Activated naive CD8-positive, alpha-beta T cell treated with anti-CD3 and anti-CD28 coated beads for 36 hours (primary cell): ENCODE measurements at places on chromosomes 3 and 15.

DNA sequence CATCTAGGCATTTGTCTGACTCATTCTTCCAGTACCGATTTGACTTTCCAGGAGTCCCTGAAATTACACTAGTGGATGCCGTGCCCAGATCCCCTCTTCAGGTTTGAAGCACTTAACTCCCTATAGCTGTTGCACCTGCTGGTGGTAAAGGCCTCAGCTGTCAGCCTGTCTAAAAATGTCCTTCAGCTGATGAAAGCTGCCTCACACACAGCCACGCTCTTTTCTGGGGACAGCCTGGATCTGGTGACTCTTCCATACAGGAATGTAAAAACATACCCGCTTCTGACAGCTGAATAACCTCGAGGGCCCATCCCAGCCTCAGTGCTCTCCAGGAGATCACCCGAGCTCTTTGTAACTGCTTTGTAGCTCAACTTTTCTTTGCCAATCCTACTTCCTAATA is 534.1 kb upstream of the GRM7 start:
- no peak for DNase-seq

DNA sequence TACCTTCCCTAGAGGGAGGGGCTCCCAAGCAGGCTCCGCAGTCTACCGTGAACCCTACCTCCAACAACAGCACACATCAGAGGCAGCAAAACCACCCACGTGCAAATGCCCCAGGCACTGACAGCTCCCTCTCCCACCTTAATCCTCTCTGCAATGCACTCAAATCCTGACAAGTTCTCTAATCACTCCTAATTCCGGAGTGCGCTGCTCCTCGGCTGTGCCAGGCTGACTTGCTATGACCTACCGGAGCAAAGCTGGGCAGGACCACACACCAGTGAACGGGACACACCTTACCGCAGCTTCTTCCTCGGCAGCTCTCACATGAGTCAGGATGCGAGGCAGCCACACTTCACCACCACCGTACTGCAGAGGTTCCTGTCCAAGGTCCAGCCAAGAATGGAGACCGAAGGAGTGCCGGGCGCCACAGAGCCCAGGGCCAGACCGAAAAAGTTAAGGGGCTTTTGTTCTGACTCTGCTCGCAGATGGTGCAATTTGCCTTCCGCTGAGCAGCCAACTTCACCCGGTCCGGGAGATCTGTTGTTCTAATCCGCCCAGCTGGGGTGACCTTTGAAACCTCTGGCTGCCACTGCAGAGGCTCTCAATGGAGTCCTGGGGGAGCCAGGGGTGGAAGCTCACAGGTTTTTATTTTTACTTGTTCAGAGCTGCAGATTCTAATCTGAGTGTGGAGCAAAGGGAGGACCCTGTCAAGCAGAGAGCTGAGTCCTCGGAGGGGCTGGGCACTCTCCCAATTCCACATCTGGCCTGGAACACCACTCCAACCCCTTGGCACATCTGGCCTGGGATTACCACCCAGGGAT is 84.4 kb downstream of the MYLK start:
- no peak for DNase-seq

DNA sequence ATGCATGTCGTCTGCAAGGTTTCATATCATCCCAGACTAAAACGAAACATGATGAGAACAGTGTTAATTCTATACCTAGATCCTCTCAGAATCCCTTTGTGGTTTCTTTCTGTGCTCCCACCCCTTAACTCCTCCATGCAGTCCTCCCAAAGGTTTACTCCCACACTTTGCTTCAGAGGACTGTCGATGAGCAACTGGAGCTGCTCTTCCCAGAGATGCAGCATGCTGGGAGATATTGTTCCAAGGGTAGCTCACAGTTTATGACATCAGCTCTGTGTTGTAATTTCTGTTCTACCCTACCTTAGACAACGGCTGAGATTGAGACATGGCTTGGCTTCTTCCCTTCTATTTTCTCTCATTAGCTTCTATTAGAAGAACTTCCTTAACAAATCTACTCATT is 313.0 kb upstream of the COL8A1 start:
- DNase-seq = no peak

DNA sequence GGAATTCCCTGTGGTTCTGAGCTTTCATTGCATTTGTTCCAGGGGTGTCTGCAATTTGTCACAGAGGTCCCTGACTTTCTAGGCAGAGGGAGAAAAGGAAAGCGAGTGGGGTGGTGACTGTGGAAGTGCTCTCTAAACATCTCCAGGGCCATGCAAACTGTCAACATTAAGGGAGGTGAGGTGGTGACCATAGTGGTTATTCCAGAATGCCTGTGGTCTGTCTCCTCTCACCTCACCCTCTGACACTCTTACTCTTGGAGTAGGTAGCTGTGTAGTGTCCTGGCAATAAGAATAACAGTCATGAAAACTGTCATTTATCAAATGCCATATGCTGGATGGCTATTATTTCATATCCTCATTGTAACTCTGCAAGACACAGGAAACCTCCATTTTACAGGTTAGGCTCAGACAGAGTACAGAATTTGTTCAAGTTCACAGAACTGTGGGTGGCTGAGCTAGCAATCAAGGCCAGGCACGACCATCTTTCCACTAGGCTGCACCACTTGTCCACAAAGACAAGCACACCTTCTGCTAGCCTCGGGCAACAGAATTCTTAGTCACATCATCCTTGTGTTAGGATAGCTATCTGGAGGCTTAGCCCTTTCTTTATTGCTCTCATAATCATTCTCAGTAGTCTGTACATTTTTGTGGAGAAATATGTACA is 179.4 kb downstream of the CD47 start:
- no peak for DNase-seq

GRCh38 chr3:195003893-195004289 is 267.1 kb downstream of the XXYLT1 start:
- no peak for DNase-seq
